IPS DF 19.7 (cell line): ENCODE measurements at places on chromosomes 6 and 20.

DNA sequence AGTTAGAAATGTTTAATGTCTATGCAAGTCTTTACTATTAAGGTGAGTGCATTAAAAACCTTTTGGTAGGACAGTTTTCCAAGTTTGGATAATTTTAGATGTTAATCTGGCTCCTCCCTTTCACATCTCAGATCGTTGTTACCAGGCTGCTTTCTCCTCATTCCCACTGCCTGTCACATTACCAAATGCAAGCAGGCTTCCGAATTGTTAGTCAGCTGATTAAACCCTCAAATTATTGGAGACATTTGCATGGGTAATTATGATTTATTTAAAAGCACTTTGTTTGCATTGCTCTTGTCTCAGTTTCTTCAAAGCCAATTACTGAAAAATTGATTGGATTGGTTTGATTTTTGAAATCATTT is 816.5 kb downstream of the KIF16B start:
- no peak for DNase-seq

DNA sequence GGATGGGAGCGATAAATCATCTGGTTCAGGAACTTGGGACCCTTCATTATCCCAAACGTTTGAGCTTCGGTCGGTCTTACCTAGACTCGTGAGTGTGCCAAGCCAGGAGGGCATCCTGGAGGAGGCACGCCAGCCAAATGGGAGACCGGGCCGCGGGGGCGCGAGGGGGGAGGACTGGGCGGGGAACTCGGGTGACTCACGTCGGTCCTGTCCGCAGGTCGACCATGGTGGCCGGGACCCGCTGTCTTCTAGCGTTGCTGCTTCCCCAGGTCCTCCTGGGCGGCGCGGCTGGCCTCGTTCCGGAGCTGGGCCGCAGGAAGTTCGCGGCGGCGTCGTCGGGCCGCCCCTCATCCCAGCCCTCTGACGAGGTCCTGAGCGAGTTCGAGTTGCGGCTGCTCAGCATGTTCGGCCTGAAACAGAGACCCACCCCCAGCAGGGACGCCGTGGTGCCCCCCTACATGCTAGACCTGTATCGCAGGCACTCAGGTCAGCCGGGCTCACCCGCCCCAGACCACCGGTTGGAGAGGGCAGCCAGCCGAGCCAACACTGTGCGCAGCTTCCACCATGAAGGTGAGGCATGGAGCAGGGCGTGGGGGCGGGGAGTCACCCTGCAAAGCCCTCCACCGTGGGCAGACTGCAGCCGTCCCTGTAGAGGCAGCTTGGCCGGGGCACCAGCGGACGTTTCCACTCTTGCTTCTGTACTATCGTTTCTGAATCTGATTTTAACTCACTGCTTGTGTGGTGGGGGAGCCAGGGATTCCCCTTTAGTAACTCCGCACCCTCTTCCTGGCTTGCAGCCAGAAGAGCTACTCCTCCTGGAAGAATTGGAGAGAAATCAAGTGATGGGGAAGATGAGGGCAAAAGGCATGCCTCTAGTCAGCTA is 2.7 kb downstream of the BMP2 start:
- DNase-seq, result no peak

- DNase-seq, result no peak
Measured at GRCh38 chr20:51138576-51138975, 115.7 kb upstream of the KCNG1 start.

GRCh38 chr6:3102875-3103274 is 15.6 kb upstream of the BPHL start:
- no peak for DNase-seq

DNA sequence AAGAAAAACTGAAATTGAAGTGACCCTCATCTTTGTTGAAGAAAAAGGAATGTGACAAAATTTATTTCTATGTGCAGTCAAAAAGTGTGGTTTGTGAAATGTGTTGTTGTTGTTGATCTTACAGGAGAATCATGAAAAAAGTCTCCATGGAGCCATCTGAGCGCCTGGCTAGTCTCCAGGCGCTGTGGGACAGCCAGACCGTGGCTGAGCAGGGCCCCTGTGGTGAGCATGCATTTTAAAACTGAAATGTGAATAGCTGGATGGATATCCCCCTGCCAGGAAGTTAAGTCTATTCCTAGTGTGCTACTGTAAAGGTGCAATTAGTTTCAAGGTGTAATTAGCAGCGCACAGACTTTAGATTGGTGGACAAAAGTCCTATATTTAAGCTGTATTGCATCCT is 170.6 kb downstream of the CARMIL1 start:
- no peak for DNase-seq

GRCh38 chr20:34001378-34001777 is 7.7 kb downstream of the RALY start:
- DNase-seq, result no peak

GRCh38 chr6:166677941-166678340 is 50.9 kb upstream of the RPS6KA2 start:
- no peak for DNase-seq

- no peak for DNase-seq
Measured at GRCh38 chr20:14688005-14688404, 350.6 kb upstream of the FLRT3 start.

- peak; percentile 35 for DNase-seq
Measured at GRCh38 chr6:82040405-82041221, 206.9 kb downstream of the IBTK start.

- DNase-seq, result no peak
Measured at GRCh38 chr20:50009521-50010454, 27.0 kb downstream of the SNAI1 start.

GRCh38 chr20:17795501-17796071 is 95.8 kb downstream of the BANF2 start:
- DNase-seq, result no peak

DNA sequence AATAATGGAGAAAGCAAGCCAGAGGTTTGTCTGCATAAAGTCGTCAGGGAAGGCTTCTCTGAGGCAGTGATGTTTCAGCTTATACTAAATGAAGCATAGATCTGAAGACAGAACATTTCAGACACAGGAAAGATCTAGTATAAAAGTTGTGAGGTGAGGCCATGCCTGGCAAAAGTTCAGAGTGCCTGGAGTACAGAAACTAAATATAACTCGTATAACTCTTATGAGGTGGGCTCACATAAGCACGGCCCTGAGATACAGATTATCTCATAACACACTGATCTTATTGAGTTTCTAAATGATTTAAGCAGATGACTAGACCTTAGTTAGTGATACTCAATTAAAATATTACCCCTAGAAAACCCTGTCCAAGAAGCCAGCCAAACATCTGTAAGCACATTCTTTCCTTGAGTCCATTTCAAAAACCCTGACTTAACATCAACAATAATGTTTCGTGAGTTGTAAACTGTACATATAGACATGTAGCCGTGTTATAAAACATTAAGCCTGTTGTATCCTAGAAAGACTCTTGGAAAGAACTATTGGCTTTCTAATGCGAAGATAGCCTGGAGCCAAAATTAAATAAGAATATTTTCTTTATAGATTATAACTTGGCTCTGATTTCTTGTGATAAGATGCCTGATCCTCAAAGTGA is 667.6 kb downstream of the TENT5A start:
- no peak for DNase-seq

GRCh38 chr6:128690063-128690462 is 169.7 kb upstream of the PTPRK start:
- no peak for DNase-seq

DNA sequence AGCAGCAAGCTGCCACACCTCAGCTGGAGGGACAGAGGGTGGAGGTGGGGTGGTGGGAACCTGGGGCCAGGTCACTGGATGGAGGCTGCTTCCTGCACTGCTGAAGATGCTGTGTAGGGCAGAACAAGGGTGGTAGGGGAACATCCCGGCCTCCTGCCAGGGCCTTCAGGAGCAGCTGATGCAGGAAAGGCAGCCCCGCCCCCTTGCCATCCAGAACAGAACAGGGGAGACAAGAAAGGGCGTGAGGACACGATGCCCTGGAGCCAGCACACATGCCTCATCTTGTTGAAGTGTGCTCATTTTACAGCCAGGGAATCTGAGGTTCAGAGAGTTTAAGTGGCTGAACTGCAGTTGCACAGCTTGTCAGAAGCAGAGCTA is 43.1 kb upstream of the PHACTR3 start:
- no peak for DNase-seq

DNA sequence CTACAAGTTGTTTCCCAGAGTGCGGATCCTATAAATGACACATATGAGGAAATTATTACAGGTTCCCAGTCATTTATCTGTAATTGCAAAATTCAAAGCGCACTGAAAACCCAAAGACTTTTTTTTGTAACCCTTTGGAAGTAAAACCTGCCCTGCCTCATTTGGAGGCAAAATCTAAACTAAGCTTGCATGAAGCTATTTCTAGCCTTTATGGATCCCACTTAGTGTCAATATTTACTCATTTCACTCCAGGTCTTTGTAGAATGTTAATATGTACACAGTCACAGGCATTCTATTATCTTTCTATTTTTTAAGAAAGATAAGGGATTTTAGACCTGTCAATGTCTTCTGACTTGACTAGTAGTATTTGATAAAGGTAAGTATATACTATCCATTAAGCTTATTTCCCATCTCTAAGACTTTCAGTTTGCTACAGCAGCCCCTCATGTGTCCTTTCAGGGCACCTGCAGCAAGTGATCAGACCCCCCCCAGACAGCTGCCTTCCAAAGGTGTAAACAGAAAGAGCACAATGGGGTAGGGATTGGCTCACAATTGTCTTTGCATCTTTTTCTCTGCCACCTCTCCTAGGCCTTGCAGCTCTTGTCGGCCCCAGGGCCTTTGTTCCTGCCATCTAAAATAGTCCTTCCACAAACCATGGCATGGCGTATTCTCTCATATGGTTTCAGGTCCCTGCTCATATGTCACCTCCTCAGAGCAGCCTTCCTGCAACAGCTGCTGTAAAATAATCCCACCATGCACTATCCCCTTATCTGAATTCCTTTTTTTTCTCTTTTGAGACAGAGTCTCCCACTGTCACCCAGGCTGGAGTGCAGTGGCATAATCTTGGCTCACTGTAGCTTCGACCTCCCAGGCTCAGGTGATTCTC is 1.3 kb upstream of the REPS1 start:
- DNase-seq, result no peak

- no peak for DNase-seq
Measured at GRCh38 chr6:112695001-112695400, 347.9 kb downstream of the RFPL4B start.

DNA sequence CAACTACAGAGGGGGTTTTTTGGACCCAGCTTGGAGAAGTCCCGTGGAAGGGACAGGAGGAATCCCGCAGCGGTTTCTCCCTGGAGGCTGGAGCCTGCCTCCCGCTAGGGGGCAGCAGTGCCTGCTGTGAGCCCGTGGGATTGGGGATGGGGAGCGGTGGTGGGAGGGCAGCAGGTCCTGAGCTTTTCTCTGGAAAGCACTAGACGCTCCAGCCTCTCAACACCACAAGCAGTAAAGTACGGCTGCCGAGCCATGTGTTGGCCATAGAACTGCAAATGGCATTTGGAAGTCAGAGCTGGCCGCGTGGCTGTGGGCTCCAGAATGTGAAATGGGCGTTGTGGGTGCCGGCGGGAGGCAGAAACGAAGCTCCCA is 47.8 kb downstream of the GMPR start:
- DNase-seq, result peak; percentile 54

GRCh38 chr6:17986656-17987446 is 584 bp downstream of the KIF13A start:
- no peak for DNase-seq

GRCh38 chr20:13222319-13222716 is 1.2 kb downstream of the ISM1 start:
- DNase-seq, result no peak

- no peak for DNase-seq
Measured at GRCh38 chr20:20395087-20395486, 27.2 kb downstream of the INSM1 start.

- no peak for DNase-seq
Measured at GRCh38 chr6:152598421-152598820, 38.7 kb downstream of the SYNE1 start.

DNA sequence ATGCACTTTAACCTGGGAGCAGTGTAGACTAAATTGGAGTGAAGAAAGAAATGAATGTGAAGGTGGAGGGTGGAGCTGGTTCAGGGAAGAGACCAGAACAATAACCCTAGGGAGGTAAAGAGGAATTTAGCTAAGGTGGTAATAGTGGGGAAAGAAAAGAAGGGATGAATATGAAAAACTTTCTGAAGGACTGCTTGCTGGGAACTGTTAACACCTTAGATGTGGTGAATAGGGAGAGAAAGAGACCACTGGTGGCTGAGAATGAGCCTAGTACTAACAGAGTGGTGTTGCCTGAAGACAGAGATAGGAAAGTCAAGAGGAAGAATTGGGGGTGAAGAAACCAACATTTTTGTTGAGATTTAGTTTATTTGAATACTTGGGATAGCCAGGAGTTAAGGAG is 78.4 kb upstream of the HS3ST5 start:
- DNase-seq, result peak; percentile 71

GRCh38 chr6:35707714-35708407 is 19.1 kb upstream of the FKBP5 start:
- no peak for DNase-seq

DNA sequence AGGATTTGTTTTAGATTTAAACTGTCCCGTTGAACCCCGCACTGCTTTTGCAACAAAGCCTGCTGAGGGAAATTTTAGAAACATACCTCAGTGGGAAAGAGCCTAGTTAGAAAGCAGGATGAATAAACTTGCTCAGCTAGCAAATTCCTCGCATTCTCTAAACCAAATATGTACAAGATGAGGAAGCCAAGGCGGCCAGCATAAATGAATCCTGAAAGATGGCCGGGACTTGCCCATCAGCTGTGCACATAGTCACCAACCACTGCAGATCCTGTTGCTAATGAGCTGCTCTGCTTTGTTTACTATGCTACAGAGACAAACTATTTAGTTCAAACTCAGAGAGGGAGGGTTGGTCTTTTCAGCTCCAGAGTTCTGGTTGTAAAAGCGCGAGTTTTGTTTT is 49.0 kb downstream of the TMEM170B start:
- peak; percentile 15 for DNase-seq

DNA sequence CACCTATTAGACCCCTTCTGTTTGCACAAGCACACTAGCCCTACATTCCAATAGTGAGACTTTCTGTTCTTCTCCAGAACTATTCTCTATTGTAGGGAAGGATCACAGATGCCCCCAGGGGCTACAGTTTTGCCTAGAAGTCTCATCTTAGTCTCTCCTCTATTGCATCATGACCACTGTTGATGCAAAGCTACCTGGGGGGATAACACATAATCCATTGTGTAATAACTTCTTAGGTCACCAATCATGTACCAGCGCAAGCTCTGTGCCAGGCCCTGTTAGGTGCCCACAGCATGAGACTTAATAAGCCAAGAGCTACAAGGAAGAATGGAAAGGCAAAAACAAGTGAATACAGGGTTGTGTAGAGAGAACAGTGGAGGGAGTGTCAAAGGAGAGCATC is 98.1 kb upstream of the TNFAIP3 start:
- DNase-seq, result no peak

DNA sequence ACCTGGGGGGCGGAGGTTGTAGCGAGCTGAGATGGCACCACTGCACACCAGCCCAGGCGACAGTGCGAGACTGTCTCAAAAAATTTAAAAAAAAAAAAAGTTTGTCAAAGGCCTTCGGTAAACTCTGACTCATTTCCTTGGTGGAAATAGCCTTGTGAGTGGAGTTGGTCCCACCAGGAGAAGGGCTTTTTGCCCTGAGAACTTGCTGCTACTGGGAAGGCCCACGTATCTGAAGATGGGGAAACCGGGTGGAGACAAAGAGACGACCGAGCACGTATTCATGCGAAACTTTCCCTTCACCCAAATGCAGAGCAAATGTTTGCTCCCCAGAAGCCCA is 51.7 kb downstream of the SLC22A23 start:
- no peak for DNase-seq
